ENCODE measurements at places on chromosomes 2 and 18. TPM values are rescaled to one million over a fixed set of nuclear protein-coding genes. Genes with fewer than 3 reads are reported as not detected.

- no peak for DNase-seq
Observed at GRCh38 chr18:12328179-12328823, 20.3 kb downstream of the TUBB6 start.

GRCh38 chr2:113692698-113693428, 63.6 kb downstream of the SLC35F5 start:
- DNase-seq, result no peak

DNA sequence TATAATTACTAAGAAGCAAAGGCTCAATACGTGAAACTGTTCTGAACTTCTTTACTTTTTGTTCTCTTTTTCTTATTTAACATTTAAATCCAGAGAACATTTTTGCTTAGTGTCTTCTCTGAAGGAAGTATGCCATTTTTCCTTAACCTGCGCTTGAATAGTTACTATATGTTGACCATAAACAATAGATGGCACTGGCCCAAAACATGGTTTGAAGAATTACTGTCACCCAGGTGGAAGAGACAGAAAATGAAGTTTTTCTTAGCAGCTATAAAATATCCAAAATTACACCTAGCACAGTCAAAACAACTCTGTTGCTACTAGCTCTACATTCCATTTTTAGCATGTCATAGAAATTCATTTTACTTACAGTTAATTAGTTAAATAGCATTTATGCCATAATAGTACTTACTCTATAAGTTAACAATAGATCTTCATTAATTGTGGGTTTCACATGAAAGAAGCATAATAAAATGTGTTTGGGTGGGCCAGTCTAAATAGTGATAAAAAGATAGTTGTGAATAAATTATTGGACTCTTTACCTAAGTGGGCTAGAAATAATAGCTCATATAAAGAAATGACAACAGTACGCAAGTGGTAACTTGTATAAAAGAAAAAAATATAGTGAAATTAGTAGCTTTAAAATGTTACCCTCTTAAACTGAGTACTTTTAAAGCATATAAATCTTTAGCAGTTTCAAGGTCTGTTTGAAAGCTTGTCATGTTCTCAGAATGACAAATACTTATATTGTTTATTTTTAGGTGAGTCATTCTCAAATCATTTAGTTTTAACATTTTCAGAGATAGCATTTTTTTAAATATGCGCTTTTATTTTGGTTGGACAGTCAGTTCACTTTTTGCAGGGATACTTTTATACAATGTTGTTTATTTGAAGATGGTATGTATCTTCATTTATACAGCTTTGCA, 3.7 kb downstream of the ETAA1 start:
- no peak for DNase-seq

DNA sequence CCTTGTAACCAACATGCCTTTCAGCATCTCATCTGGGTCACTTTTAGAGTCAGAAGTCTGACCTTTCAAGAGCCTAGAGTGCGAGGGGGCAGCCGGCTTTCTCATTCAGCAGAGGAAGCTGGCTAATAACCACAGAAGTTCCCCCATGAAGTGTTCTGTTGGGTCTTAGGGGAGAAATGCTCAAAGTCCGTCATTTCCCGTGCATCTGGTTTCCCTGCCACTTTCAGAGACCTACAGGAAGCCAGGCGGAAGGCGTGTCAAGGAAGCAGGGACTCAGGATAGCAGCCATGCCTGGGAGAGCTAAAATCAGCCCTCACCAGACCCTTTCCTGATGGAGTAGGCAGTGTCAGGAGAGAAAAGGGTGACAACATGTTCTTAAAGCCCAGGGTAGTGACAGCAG, 301.8 kb upstream of the ID2 start:
- no peak for DNase-seq

DNA sequence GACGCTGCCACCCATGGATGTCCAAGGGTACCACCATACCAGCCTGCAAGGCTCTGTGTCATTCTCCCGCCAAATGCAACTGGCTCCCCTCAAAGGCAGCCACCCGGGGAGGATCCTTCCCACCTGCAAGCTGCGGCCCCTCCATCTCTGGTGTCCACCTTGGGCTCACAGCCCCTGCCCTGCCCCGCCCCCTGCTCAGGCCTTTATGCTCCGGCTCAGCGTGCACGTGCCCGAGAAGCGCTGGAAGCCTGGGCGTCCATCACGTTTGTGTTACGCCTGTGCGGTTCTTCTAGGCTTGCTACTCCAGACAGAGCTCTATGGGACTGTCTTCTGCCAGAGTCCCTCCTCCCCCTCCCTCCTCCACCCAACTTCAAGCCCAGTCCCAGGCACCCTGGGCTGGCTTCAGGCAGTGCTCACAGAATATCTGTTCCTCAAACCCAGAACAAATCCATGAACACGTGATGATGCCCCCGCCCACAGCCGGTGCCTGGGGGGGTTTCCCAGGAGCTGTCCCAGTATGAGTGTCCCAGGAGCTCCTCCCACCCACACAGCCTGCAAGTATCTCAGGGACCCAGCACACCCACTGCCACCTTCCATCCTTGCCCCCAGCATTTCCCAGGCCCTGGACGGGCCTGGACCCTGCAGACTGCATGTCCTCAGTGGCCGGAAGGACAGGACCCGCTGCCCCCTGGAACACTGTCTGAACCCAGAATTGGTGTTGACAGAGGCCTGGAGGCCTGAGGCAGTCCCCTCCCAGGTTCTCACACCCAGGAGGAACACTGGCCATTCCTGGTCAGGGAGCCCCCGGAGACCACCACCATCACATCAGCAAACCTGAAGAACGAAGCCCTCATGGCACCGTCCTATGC, 30.3 kb downstream of the KIF1A start:
- DNase-seq, result no peak

Gene CABLES1
- total RNA-seq, result 101 TPM
